ENCODE measurements at places on chromosomes 3 and 15.

DNA sequence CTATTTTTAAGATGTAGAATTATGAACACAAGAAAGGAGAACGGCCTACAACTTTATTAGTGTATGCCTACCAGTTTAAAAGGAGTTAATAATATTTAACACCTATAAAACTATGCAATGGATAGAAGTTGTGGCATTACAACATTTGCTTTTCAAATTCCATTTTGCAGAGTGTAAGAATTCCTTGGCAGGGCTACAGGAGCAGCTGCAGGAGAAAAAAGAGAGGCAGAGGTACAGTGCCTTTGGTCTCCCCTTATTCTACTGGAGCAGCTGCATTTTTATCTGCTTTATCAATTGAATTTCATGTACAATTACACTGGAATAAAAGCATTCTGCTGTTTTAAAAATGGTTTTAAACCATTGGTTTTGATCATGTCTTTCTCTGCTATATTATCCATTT, 145.7 kb upstream of the KCNH8 start:
- no peak for DNase-seq

DNA sequence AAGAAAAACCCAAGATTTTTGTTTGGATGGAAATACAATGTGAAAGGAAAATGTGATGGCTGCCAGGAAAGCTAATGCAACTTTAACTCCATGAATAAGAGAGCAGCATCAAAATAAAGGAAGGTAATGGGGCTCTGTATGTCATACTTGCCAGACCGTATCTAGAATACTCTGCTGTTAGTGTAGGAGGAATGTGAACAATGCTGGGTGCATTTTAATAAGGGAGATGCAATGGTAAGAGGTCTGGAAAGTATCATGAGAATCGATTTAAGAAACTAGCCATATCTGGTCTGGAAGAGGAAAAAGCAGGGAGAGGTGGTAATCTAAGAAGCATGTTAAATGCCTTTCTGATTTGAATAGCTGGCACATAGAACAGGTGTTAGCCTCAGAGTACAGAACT, 239.6 kb downstream of the GBE1 start:
- DNase-seq: no peak

GRCh38 chr3:149339931-149340309, 6.5 kb upstream of the TM4SF18 start:
- no peak for DNase-seq

GRCh38 chr15:66900586-66901310, 164.7 kb upstream of the SMAD3 start:
- DNase-seq: no peak

DNA sequence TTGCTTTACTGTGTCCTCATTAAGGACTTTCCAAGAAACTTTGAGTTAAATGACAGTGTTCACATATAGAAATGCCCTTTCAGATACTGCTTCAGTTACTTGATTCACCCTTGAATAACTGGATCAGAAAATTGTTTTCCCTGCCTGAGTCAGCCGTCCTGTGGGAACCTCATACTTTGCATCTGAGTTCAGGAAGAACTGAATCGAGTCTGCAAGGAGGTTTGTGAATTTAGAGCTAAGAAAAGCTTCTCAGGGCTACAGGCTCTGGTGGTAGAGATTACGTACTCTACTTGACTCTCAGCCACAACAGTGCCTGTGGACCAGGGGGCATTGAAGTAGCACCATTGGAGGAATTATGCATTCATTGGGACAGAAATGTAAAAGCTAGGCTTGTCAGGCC, 252.4 kb upstream of the C2CD4B start:
- DNase-seq: no peak

DNA sequence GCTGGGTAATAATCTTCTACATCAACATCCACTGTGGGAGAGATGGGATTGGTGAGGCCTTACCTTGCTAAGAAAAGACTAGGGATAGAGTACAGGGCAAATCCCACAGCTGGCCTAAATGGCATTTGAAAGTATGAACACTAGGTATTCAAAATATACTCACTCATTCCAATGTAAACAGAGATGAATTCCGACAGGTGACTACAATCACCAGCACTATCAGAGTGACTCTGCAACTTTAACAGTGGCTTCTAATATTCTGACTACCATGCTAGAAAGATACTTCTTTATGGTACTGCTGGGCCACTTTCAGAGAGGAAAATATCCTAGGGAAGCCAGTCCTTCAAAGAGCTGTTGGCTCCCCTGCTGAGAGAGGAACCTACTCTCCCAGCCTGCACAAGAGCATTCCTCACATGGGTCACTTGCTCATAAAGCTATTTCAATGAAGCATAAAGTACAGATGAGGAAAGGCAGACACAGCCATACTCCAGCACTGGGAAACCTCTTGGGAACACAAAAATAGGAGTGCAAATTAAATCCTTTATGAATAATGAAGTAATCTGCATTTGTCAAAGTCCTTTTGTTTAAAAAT, 21.5 kb upstream of the MAN2C1 start:
- DNase-seq: no peak

- DNase-seq: no peak
These were observed 15.9 kb downstream of the SEMA3G start for GRCh38 chr3:52429031-52429430.

- DNase-seq: no peak
These were observed 47.0 kb downstream of the ZNF445 start for GRCh38 chr3:44430466-44430865.

GRCh38 chr3:52978109-52978754, 67.6 kb downstream of the SFMBT1 start:
- DNase-seq: no peak

- DNase-seq: no peak
These were observed 53.4 kb downstream of the RPLP1 start for GRCh38 chr15:69505956-69506556.

DNA sequence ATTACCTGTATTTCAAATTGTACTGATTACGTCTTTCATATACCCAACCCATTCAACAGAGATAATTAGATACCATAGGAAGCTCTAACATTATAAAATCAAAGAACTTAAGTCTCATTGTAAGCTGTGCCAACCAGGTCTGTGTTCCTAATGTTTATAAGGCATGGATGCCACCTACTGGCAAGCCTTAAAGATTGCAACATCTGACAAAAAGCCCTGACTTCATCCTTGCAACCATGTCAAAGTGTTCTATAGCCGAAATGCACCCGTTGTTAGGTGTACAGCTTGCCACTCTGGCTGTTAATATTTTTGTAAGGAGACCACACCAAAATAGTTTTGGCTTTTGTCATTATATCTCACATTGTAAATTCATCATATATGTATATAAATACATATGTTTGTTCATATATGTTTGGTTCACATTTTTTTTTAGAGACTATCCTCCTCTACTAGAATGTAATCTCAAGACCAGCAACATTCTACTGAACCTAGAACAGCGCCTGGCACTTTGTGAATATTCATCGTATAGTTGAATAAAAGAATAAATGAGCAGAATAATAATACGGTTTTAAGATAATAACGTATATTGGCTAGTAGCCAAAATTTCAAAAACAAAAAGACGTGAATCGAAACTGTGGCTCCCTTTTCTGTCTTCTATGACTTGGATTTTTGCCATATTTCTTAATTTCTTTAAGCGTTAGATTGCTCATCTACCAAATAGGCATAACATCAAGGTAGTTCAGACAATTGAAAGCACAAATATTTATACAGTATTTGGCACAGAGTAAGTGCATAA, 258.1 kb downstream of the TBL1XR1 start:
- peak; percentile 66 for DNase-seq

GRCh38 chr3:42780892-42781700, 8.0 kb upstream of the CCDC13 start:
- DNase-seq: peak; percentile 69

DNA sequence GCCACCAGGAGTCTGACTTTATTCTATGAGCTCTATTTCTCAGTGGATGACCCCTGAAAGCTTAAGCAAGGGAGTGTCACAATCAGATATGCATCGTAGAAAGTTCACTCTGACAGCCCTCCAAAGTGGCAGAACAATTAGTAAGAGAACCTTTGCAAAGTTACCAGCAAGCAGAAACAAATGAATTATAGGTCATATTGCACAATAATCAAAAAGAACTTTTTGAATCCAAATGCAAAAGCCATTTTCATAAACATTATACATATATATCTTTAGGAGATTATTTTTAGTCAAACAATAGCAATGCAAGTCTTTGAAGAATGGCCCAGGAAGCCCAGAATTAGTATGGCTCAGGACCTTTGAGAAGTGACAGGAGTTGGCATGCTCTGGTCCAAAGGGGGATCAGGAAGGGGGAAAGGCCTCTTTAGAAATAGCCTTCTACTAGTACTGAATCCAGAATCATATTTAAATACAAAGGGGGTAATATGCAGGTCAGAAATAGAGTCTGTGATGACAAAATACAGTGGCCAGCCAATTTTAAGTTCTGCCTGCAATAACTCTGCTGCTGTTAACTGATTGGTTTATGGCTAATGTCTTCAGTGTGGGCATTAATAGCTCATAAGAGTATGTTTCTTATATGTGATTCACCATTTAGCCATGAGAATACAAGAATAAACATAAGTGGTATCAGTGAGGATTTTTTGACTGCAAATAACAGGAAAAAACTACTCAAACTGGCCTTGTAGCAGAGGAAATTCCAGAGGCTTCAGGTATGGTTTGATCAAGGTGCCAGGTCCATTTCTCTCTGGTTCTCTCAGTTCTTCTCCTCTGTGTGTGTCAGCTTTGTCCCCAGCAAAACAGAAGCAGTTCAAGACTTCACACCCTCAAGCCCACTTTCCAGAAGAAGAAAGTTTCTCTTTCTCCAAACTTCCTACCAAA, 17.0 kb upstream of the ITGB5 start:
- DNase-seq: no peak

DNA sequence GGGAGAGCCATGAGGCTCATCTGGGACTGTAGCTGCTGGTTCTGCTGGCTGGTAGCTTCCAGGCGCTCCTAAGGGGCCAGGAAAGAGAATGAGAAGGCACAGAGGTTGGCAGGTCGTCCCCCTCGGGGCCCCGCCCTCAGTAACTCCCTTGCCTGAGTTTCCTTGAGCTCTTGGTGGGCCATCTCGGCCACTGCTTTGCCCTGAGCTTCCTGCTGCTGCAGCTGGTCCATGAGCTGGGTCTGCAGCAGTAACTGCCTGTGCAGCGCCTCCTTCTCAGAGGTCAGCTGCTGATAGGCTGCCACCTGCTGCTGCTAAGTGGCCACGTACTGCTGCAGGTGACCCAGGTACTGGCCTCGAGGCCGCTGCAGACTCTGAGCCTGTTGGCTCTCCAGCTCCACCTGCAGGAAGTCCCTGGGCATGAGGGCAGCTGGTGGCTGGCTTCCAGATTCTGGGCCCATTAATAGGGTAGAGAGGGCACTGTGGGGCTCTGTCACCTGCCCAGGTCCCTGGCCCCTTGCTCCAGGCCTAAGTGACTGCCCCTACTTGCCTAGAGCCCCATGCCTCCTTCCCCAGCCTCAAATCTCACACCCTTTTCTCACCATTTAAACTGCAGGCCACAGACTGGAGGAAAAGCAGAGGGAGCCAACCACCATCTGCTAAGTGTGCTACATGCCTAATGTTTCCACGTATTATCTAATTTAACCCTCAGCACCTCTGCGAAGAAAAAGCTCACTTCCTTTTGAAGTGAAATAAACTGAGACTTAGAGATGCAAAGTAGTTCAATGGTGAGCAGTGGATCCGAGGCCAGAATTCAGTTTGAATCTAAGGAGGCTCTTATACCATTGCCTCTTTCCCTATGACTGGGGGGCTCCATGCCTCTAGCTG, 10.8 kb upstream of the VPS33B start:
- DNase-seq: peak; percentile 68

DNA sequence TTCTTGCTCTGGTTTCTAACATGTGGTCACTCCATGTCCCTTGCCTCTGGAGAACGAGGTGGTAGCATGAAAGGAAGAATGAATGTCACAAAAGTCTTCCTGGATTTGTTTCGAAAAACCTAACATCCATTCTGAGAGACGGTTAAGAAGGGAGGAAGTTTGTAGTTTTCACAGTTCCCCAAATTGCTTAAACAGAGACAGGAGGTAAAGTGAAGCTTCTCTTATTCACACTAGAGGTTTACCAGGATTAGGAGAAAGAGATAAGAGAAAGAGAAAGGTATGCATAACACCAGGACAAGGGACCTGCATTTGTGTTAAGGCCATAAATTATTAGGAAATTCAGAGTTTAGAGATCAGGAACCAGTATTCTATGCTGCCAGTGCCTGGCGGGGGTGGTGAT, 228.1 kb downstream of the CPNE4 start:
- no peak for DNase-seq

DNA sequence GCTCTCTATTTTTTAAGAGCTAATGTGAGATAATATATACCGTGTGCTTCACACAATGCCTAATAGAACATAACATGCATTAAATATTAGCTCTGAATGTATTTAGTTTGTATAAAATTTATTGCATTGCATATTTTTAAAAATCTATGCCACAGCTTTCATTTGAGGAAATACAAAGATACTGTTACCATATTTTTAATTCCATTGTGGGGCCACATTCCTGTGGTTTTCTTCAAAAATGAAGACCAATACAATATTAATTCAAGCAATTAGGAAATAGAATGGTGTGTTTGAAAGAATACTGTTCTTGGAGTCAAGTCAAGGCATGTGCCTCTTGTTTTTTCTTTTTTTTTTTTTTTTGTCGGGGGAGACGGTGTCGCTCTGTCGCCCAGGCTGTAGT, 95.4 kb upstream of the CADPS start:
- DNase-seq: no peak

DNA sequence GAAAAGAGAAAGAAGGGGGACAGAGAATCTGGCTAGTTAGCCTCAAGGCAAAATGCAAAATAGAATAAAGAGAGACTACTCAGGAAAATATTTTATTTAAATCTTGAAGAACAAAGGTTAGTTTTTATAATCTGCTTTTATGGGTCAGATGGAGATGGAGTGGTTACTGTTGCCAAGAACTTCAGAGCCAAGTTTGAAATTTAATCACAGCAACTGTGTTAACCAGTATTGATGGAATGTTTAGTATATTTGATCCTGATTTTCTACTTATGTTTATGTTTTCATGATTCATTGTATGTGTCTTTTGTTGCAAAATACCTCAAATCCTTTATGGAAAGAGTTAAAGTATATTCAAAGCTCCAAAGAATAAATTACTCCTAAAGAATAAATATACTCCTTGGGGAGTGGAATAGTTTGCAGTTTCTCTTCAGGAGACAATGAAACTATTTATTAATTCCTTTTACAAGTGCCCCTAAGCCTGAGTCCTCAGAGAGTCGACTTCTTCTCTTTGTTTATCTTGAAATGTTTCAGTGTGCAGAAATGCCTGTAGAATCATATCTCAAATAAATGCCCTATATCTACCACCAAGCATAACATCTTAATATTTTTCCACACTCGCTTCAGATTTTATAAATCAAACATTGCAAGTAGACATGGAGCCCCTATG, 60.9 kb upstream of the THSD4 start:
- DNase-seq: no peak

- DNase-seq: no peak
These were observed 34.2 kb upstream of the SSUH2 start for GRCh38 chr3:8678751-8679150.

DNA sequence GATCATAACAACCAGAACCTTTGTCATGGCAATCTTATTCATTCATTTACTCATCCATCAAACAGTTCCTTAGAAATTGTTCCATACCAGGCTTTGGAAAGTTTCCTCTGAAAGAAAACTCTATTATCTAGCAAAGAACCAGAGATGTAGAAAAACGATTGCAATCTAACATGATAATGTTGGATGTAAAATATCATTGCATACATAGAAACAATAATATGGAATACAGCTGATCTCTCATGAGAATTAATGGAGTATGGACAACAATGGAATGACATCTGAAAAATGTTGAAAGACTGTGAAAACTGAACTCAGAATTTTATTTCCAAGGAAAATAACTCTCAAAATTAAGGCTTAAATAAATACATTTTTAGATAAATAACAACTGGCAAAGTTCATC, 665.4 kb downstream of the NLGN1 start:
- no peak for DNase-seq

GRCh38 chr15:29386523-29386922, 116.9 kb upstream of the NSMCE3 start:
- no peak for DNase-seq

- DNase-seq: no peak
These were observed 4.4 kb downstream of the KCTD6 start for GRCh38 chr3:58496206-58496857.

Measured in GM13976 (cell line).